ENCODE measurements at places on chromosomes 1 and 21.

GRCh38 chr21:42393443-42393950, 2.4 kb downstream of the TMPRSS3 start:
- no peak for DNase-seq

DNA sequence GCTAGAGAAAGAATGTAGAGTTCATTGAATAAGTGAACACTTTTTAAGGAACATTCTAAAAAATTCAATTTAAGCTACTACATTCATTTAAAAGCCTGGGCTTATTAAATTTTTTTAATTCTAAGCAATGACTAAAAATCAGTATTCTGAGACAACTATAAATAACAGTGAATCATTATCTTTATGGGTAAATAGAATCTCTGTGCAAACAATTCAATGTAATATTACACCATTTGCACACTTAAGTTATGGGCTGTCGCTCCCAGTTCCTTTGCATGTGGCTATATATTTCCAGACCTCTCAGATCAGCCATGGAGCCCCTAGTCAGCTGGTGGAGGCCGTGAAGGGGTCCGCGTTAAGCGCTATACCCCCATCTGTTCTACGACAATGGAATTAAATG, 65.1 kb downstream of the KCNK1 start:
- no peak for DNase-seq

DNA sequence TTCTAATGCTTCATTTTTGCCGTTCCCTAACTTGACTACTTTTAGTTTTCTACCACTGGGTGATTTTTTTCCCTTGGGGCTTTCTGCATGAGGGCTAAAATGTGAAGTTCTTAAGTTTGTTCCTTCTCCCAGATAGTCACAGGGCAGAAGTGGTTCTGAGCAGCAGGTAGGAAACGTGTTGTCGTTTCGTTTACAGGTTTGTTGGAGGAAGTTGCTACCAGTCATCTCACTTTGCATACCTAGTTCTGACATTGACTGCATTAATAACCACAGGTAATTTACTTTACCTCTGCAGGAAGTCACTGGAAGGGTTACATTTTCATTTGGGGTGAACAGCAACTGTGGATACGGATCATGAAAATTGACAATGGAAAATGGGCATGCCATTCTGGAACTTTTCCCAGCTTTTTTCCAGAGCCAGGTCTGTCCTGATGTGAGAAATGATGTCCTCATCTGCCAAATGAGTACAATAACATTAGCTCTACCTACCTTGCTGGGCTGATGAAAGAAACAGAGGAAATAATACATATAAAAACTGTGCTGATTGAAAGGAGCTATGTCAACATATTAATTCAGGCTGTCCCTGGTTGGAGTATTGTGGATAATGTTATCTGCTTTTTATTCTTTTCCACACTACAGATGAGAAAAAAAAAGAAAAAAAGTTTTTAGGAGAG, 94.2 kb downstream of the DISC1 start:
- no peak for DNase-seq

DNA sequence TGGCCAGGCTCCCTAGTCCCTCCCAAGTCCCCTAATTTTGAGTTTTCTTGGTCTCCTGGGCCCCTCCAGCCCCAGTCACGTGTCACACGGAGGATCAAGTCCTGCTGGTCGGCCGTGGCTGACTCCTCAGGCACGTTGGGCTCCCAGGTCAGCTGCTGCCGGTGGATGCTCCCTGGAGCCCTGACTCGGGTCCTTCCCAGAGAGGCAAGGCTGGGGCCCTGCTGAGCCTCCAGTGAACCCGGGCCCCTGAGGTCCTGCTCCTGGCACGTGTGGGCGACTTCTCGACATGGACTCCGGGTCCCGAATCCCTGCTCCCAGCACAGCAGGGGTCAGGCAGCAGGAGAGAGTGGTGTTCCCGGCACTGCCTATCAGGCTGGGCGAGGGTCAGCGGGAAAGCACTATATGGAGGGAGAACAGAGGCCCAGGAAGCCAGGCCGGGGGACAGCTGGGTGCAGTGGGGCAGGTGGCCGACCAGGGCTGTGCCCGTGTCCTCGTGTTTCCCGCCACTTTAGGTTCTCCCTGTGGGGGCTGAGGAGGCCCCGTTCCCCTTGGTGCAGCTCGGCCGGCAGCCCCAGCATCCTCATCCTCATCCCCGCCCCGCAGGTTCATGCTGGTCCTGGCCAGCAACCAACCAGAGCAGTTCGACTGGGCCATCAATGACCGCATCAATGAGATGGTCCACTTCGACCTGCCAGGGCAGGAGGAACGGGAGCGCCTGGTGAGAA, 13.2 kb downstream of the TMEM240 start:
- DNase-seq, result no peak

DNA sequence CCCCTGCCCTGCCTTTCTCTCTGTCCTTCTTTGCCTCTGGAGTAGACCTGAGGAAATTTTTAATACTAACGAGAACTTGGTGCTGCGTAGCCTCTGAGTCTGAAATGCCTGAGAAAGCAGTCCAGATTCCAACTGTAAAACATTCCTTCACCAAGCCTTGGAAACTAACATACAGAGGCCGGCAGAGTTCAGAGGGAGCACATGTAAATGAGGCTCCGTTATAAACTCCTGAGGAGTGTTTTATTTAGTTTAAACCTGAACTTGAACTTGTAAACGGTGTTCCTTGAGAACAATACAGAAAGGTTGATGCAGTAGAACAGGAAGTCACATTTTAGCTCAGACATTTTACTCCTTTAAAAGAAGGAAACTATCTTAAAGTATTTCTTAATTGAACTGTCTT, 280.7 kb downstream of the TM2D1 start:
- DNase-seq, result no peak

DNA sequence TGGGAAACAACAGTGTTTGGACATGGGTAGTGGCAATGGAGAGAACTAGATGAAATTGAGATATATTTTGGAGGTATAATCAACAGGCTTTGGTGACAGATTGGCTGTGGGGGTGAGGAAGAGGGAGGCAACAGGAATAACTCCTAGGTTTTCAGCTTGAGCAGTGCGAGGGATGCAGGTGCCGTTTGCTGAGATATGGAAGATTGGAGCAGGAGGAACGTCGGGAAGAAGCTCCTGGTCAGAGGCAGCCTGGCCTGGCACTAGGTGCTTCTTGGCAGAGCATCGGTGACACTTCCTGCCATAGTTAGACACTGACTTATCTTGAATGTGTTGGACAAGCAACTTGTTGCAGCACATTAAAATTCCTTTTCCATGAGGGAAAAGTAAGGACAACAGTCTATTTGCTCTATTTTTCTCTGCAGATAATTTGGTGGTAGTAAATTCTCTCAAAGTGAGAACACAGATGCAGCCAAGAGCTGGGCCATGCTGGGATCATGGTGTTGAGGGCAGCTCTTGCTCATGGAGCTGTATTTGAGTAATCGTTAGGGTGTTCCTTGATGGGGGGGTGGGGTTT, 21.5 kb upstream of the MYSM1 start:
- DNase-seq, result no peak

DNA sequence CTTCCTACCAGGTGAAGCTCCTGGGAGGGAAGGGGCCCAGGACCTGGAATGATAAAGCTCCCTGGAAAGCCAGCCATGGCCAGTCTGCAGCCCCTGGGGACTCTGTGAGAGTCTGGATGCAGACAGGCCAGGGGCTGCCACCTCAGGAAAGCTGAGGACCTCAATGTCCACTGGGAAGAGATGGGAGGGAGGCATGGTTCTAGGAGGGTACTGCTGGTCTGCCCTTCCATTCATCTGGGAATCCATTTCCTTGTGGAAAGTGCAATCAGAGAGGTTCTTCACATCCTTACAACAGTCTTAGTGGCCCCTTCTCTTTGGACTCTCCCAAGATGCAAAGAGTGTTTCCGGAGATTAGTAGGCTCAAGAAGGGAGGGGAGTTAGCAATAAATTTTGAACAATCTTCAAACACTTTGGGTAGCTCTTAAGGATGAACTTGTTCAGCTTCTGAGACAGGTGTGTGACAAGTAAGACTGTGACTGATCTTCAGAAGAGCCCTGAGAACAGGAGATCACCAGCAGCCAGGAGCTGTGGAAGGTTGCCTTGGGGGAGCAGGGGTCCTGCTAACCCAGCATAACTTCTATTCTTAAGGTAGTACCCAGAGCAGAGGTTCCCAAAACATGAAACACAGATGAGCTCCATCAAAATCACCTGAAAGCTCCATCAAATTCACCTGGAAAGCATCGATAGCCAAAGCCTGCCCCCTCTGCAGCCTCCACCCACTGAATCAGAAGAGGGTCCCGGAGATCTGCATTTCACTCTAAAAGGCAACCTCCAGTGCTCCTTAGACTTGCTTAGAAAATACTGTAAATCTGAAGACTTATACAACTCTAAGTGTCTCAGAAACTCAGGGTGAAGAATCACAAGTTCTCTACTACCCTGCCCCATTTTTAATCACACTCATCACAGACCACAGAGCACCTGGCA, 616 bp upstream of the LAX1 start:
- DNase-seq, result no peak

- no peak for DNase-seq
Observed at GRCh38 chr1:147238925-147239820, 3.3 kb upstream of the CHD1L start.

Measured in hematopoietic multipotent progenitor cell treated with erythropoietin and hydrocortisone succinate and interleukin-3 and kit ligand, for 6 days (in vitro differentiated cells).